Suprapubic skin (tissue), 4 donors: ENCODE measurements at places on chromosomes 7 and 10.
A peak's percentile ranks its signal among the peaks of the same experiment; 100 is the strongest.

DNA sequence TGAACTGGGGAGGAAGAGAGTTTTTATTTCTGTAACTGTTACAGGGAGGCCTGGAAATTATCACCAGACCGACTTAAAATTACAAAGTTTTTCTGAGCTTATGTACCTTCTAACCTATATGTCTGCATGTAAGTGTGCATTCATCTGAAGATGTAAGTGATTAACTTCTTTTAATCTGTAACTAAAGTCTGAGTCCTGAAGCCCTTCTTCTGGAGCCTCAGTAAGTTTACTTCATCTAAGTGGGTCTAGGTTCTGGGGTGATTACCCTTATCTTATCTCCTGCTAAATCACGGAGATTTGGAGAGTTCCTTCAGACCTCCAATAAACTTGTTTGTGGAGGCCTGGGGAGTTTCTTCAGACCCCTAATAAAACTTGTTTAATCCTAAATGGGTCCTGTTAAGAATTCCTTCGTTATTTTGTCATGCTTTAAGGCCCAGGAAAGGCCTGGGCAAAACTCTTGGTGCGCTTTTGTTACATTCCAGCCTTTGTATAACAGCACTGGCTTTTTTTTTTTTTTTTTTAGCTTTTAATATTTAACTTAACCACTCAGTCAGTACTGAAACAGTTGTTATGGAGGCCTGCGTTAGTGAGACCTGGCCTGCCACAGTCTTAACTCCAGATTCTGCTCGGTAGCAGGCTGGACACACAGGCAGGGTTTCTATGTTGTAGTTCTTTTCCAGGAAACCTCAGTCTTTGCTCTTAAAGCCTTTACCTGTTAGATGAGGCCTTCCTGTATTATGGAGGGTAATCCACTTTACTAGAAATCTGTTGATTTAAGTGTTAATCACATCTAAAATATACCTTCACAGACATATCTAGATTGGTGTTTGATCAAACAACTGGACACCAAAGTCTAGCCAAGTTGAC is 33.0 kb downstream of the TPST1 start:
- H3K4me3 ChIP-seq: no peak overlapping the region
- H3K27me3 ChIP-seq: no peaks in the 10 kb centered on the region
- peaks cover 9% of the 10 kb centered on the region for H3K4me1 ChIP-seq
- no peak for DNase-seq
- H3K27ac ChIP-seq: peak overlapping the region; percentile 24

DNA sequence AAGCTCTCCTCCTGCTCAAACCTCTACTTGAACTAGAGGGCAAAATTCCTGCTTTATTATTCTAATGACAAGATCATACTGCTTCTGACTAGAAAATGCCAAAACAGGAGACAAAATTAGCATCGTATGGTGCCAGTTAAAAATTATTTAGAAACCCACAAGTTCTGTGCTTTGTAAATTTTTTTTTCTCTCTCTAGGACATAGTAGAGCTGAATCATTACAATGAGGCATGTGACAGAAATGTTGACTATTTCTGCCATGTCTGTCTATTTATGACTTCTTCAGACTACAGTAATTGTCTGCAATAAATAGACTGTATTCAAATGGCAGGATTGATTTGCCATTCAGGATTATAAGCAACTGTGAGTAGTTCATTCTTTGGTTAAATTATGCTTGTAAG is 335.8 kb downstream of the PRPF18 start:
- H3K27ac ChIP-seq: no peak overlapping the region
- H3K36me3 ChIP-seq: no peaks in the 10 kb centered on the region
- no peak overlapping the region for H3K4me3 ChIP-seq
- H3K4me1 ChIP-seq: no peaks in the 10 kb centered on the region

DNA sequence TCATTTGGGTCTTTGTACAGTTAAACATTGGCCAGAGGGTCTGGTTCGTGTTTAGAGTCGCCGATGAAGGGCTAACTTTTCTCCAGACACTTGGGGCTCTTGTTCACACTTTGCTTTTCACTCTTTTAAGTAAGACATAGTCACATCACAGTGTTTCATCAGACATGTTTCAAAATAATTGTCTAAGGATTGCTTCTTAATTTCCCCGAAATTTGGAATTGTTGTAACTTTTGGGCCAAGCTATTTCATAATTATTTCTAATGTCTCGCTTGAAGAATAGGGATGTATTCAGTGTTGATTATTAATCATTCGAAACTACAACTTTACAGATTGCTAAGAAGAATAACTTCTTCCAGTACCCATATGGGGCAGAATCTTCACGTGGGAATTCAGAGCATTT is 92.8 kb downstream of the TCF7L2 start:
- peaks cover 42% of the 10 kb centered on the region for H3K4me1 ChIP-seq
- H3K36me3 ChIP-seq: no peaks in the 10 kb centered on the region
- DNase-seq: no peak
- no peak overlapping the region for H3K27ac ChIP-seq
- H3K27me3 ChIP-seq: no peaks in the 10 kb centered on the region

DNA sequence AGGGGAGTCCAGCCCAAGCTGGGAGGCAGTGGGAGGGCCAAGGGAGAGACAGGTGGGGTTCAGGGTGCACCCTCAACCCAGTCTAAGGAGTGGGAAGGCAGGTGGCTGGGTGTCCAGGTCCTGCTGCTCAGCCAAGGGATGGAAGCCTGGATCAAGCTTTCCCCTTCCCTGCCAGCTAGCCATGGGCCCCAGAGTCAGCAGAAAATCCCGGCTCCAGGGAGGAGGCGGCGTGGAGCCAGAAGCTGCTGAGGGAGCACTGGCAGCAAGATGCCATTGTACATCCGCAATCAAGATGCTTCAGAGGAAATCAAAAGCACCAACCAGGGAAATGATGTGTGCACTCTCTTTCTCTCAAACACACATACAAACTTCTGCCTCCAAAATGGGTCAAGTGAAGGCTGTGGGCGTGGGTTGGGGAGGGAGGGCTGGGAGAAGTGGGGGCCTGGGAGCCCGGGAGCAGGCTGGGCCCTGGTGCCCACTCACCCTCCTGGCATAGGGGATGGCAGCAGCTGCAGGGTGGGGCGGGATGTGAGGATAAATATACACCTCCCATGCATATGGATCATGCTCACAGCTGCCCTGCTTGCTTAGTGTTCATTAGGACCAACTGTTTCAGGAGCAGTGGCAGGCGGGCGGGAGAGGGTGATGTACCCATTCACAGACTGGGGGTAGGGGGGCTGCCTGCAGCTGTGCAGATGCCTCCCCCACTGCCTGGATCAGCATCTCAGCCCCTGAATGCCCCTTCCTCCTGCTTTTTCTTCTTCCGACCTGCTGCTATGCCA is 24.2 kb downstream of the TRIM8 start:
- no peaks in the 10 kb centered on the region for H3K36me3 ChIP-seq
- no peaks in the 10 kb centered on the region for H3K27me3 ChIP-seq
- no peak for DNase-seq
- H3K4me1 ChIP-seq: peaks cover 21% of the 10 kb centered on the region
- H3K27ac ChIP-seq: peak overlapping the region; percentile 11

- H3K27me3 ChIP-seq: no peaks in the 10 kb centered on the region
- peaks cover 4% of the 10 kb centered on the region for H3K4me1 ChIP-seq
- DNase-seq: no peak
Measured at GRCh38 chr7:8129318-8129659, 132.7 kb downstream of the ICA1 start.

DNA sequence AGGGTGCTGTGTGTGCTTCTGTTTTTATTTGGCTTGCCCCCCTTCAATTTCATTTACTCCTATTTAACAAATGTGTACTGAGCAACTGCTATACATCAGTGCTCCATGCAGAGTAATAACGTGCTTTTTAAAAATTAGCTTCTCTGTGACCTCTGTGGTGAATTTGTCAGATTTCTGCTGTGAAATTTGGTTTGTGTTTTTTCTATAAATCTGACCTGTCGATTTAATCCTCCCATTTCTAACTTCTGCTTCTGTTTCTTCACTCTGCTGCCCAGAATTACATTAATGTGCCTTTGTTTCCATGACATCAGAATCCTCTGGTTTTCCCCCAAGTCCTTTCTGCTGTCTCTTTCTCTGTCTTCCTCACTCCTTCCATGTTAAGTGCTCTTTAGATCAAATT is 123.8 kb upstream of the CACNA2D1 start:
- no peaks in the 10 kb centered on the region for H3K27me3 ChIP-seq
- no peak for DNase-seq
- H3K4me1 ChIP-seq: peaks cover 4% of the 10 kb centered on the region
- H3K36me3 ChIP-seq: no peaks in the 10 kb centered on the region
- no peak overlapping the region for H3K4me3 ChIP-seq

DNA sequence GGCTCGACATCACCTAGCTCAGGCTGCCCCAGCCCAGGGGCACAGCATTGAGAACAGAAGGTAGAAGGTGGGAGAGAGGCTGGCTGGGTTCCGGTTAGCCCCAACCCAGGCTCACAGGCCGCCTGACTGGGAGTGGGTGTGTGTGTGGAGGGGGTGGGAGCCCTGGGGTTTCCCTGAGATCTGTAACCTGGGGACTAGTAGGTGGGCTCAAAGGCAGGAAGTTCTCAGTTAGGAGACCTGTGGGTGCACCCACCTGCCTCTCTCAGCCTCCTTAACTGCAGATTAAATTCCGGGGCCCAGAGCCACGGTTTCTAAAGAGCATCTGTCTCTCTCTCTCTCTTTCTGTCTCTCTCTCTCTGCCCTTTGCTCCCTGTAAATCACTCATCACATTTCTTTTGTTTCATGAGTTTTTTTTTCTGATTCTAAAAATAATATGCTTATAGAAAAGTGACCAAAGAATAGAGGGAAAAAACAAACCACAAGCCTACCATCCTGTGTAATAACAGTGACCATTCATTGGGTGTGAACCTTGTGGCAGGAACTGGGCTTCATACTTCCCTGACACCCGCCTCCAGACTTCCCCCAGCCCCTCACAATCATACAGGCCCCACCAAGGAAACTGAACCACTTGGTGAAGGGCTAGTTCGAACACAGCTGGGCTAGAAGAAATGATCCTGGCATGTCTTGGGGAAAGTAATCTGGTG is 83.4 kb upstream of the SMNDC1 start:
- no peak for DNase-seq
- H3K36me3 ChIP-seq: no peaks in the 10 kb centered on the region
- no peak overlapping the region for H3K4me3 ChIP-seq
- H3K4me1 ChIP-seq: peaks cover 10% of the 10 kb centered on the region
- H3K27ac ChIP-seq: no peak overlapping the region

DNA sequence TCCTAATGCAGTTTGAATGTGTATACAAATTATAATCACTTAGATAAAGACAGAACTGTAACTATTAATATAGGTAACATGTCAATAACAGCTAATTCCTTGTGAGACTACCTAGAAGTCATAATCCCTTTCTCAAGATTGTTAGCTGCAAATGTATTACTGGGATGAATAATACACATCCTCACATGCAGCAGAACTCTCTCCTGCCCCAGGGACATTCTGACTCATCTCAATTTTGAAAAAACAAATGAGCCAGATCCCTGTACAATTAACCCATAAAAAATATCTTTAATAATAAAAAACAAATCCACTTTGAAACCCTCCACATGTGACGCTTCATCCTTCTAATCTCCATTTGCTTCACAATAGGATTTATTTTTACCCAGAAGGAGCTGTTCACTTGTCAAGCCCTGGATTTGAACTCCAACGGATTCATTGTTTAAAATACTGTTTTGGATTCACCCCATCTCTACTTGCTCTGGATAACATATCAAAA is 428.4 kb upstream of the TEX47 start:
- H3K36me3 ChIP-seq: no peaks in the 10 kb centered on the region
- no peaks in the 10 kb centered on the region for H3K27me3 ChIP-seq
- H3K4me3 ChIP-seq: no peak overlapping the region
- no peak for DNase-seq
- no peak overlapping the region for H3K27ac ChIP-seq

- no peak overlapping the region for H3K27ac ChIP-seq
- H3K4me1 ChIP-seq: no peaks in the 10 kb centered on the region
- H3K36me3 ChIP-seq: peaks cover 45% of the 10 kb centered on the region
- no peak overlapping the region for H3K4me3 ChIP-seq
- DNase-seq: no peak
- no peaks in the 10 kb centered on the region for H3K27me3 ChIP-seq
Measured at GRCh38 chr7:152103691-152104090, 78.2 kb downstream of the GALNT11 start.

DNA sequence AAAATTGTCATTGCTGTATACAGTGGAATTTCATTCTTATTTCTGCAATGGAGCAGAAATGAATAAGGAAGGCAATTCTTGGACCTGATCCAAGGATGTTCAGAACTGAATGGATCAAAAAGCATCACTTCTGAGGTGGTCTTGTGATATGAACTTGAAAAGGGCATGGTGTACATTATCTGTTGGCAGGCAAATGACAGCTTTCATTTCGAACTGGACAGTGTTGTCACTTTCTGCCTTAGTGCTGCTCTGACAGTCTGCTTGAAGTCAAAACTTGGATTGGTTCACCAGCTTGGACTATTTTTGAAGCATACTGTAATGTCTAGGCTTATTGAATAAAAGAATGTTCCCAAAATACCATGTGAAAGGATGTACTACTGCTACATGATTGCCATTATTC is 52.0 kb downstream of the VCL start:
- H3K4me3 ChIP-seq: no peak overlapping the region
- peaks cover 1% of the 10 kb centered on the region for H3K36me3 ChIP-seq
- H3K27me3 ChIP-seq: no peaks in the 10 kb centered on the region
- DNase-seq: no peak
- no peak overlapping the region for H3K27ac ChIP-seq

DNA sequence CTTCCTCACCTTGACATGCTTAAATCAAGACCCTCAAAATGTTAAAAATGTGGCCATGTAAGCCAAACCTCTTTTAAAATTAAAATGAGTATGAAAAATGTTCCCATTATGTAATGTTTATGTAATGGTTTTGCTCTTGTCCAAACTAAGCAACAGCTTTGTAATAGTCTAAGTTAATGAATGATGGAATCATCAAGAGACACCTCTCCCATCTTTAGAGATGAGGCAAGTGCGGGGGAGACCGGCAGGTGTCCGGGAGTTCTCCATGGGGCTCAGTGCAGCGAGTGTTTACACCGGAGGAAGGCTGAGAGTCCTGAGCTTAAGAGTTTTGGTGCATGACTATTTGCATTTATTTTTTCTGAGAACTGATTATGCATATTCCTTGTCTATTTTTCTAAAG is 384.9 kb upstream of the RNF32 start:
- no peaks in the 10 kb centered on the region for H3K36me3 ChIP-seq
- no peak overlapping the region for H3K4me3 ChIP-seq
- DNase-seq: no peak
- H3K4me1 ChIP-seq: no peaks in the 10 kb centered on the region

- H3K36me3 ChIP-seq: peaks cover 7% of the 10 kb centered on the region
- no peaks in the 10 kb centered on the region for H3K4me1 ChIP-seq
- H3K27me3 ChIP-seq: no peaks in the 10 kb centered on the region
- no peak for DNase-seq
- H3K4me3 ChIP-seq: no peak overlapping the region
- no peak overlapping the region for H3K27ac ChIP-seq
Measured at GRCh38 chr10:124515244-124515970, 53.8 kb downstream of the LHPP start.
